CD4-positive, alpha-beta T cell treated with Interleukin-6 for 4 hours (primary cell): ENCODE measurements at places on chromosomes 13 and 19.

DNA sequence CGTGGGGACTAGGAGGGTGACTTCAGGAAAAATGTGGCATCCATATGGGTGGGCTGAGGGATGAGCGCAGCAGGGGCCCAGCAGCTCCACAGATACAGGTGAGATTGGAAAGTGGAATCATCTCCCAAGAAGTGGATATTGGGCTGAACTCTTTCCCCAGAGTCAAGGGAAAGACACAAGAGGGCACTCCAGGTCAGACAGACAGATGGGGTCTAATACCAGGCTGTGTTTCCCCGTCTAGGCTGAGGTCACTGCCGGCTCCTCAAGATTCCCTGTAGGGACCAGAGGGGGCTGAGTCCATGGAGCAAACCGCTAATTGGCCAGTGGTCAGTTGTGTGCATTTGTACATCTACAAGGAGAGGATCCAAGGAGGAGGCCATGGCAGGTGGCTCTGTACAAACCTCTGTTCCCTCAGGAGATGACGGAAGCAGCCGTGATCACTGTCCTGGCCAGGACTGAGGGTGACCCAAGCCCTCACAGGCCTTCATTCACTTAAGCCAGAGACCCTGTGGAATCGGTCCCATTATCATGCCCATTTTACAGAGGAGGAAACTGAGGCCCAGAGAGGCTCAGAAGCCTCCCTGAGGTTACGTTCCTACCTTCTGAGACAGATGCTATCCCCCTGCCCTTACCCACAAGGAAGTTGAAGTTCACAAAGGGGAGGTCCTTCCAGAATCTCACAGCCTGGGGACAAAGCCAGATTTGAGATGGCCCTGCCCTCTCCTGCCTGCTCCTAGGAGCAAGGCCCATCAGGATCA, 14.9 kb upstream of the IGLON5 start:
- DNase-seq: no peak

- no peak for DNase-seq
Measured at GRCh38 chr19:10858204-10858828, 10.1 kb downstream of the C19orf38 start.

- no peak for DNase-seq
Measured at GRCh38 chr19:23547816-23548430, 139.1 kb downstream of the ZNF675 start.

DNA sequence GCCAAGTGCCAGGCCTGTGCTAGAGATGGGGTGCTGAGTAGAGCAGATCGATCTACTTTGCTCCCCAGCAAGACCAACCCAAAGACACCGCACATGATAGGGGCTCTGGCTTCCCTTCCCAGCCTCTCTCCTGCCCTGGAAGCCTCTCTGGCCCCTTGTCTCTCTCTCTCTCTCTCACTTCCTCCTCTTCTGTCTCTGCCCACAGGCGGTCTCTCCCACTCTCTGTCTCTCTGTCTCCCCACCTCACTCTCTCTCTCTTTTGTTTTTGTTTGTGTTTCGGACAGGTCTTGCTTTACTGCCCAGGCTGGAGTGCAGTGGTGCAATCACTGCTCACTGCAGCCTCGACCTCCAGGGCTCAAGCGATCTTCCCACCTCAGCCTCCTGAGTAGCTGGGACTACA, 1.3 kb downstream of the SELENOV start:
- no peak for DNase-seq

GRCh38 chr13:111861766-111862366, 205.1 kb upstream of the SOX1 start:
- no peak for DNase-seq
